ENCODE measurements at places on chromosomes 13 and 19.

GRCh38 chr19:4638317-4638716 is 999 bp upstream of the TNFAIP8L1 start:
- DNase-seq = no peak

DNA sequence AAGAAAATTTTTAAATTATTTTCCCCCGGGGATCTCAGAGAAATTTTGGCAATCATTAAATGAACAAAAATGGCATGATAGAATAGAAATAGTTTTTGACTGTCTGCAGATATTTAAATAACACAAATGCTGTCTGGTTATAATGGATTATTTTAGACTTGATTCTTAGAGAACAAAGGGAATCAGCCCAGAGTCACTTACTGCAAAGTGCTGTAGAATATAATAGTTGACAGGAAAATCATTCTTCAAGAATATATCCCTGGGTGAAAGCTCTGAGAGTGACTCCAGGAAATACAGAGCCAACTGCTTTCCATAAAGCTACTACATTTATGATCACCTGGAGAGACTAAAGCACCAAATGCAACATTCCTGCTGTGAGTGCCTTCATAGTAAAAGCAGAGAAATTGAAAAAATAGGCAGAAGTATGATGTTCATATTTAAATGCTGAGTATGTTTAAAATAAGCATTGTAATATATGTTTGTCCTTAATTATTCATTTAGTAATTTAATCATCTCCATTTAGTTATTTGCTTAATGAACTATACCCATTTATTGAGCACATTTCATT is 1765.8 kb downstream of the SLITRK1 start:
- DNase-seq = no peak

DNA sequence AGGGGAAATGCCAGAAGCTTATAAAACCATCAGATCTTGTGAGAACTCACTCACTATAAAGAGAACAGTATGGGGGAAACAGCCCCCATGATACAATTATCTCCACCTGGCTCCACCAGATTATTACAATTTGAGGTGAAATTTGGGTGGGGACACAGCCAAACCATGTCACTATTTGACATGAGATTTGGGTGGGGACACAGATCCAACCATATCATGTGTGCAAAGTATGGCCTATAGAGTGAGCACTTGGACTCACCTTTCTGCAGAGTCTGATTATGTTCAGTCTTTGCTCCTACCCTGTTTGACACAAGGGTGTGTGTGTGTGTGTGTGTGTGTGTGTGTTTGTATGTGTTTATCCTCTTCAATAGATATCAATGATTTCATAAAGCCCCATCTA is 287.5 kb downstream of the ZNF536 start:
- no peak for DNase-seq

GRCh38 chr13:101618440-101619187 is 166.1 kb downstream of the ITGBL1 start:
- DNase-seq = no peak

- no peak for DNase-seq
These were observed 55.8 kb upstream of the KCTD15 start for GRCh38 chr19:33740811-33741396.

DNA sequence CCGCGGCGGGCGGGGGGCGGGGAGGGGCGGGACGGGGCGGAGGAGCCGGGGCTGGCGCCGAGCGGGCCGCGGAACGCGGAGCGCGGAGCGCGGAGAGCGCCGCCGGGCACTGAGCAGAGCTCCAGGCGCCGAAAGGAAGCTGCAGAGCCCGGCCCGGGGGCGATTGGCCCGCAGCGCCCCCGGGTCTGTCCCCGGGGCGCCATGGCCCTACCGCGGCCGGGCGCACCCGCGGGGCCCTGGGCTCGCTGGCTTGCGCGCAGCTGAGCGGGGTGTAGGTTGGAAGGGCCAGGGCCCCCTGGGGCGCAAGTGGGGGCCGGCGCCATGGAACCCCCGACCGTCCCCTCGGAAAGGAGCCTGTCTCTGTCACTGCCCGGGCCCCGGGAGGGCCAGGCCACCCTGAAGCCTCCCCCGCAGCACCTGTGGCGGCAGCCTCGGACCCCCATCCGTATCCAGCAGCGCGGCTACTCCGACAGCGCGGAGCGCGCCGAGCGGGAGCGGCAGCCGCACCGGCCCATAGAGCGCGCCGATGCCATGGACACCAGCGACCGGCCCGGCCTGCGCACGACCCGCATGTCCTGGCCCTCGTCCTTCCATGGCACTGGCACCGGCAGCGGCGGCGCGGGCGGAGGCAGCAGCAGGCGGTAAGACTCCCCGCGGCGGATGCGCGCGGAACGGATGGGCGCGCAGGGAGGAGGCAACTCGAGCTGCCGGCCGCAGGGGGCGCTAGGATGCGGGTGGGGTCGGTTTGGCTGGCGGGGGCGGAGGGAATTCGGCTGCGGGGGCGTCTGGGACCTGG is at the start of gene PDE4A:
PDE4A (plus strand) TSS at position 95 of the 796 bp plus-strand sequence; CDS start at position 322, 227 bp downstream.
- peak; percentile 60 for DNase-seq

DNA sequence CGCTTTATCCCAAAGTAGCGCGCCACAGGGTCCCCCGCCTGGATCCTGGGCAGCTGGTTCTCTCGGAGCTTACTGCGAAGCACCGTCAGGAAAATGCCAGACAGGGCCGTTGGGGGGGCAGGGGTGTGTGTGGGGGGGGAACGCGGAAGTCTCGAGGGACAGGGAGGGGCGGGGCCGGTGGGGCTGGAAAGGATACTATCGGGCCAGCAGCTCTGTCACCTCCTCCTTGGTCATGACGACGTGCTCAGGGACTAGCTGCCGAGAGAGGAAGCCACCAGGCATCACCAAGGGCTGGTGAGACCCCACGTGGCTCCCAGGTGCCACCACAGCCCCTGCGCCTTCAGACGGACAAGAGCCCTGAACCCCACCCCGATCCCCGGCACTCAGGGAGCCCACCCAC is 5.3 kb downstream of the POLR2E start:
- no peak for DNase-seq

- no peak for DNase-seq
These were observed 805.7 kb downstream of the PCDH9 start for GRCh38 chr13:66424422-66424821.

DNA sequence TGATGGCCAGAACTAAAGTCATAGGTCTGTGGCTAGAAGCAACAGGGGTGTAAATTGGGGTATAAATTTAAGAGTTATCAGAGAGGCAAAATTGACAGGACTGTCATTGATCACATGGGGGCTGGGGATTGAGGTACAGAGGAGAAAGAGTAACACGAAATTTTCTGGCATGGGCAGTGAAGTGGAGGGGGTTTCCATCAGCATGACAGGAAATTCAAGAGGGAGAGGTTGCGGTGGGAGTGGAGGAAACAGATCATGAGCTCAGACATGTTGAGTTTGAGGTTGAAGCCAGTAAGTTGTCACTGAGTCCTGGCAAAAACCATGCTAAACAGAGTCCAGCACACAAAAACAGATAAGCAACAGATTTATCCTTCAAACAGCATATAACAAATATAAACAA is 192.1 kb upstream of the TSC22D1 start:
- no peak for DNase-seq

- no peak for DNase-seq
These were observed 69.1 kb downstream of the HSPH1 start for GRCh38 chr13:31092646-31093045.

GRCh38 chr13:98476106-98476505 is 100.8 kb downstream of the STK24 start:
- no peak for DNase-seq

GRCh38 chr13:102039264-102039663 is 362.6 kb downstream of the FGF14 start:
- DNase-seq = no peak

DNA sequence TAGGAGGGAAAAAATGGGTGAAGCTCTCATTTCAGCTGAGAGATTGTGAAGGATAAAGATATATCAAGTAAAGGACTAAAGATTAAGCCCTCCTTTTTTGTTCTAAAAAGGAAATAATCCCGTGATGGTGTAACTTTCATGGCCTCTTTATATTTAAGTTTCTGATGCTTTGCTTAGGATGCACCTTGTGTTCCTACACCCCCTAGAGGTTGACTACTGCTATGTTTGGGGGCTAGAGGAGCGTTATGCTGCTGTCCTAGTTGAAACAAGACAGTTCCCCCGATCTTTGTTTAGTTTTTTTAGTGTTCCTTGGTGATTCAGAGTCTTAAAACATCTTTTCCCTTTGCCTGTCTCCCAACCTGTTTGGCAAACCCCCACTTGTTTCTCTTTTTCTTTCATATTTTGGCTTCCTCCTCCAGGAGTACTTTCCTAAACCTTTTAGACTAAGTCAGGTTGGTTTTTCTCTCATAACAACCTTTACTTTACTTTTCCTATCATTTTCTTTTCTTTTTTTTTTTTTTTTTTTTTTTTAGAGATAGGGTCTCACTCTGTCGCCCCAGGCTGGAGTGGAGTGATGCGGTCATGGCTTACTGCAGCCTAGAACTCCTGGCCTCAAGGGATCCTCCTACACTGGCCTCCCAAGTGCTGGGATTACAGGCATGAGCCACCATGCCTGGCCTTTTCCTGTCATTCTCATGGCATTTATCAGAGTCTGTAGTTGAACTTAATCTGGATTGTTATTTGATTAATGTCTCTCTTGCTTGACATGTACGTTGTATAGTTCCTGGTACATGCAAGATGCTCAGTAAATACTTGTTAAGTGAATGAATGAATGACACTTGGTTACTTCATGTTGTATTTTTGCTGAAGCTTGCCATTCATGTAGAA is 2.8 kb downstream of the UBA2 start:
- no peak for DNase-seq

- peak; percentile 47 for DNase-seq
These were observed 598 bp upstream of the LPAR2 start for GRCh38 chr19:19628501-19629134.

DNA sequence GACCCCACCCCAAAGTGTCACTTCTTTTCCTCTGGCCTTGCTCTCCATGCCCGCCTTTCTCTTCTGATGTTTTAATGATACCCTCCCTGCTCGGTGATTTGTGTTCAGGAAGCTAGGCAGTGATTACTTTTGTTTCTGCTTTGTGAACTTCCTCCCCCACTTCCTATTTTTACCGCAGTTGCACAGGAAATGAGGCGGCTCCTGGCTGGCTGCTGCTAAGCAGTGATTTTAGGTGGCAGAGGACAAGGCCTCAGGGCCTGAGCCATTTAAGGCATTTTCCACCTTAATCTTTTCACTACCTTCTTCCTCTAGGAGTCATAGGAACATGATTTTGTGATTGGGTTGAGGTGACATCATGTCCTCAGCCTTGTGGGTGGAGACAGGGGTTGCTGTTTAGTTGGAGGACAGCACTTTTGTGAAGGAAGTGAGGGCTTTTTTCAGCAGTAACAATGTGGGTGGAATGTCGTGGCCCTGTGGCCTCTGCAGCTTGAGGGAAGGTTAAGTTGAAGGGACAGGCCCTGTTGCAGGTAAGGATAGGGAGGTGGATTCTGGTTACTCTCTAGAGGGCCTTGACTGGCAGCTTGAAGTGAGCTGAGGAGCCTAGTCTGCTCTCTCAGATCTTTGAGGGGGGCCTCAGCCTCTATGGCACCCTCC is 15.7 kb downstream of the GARRE1 start:
- DNase-seq = peak; percentile 47

DNA sequence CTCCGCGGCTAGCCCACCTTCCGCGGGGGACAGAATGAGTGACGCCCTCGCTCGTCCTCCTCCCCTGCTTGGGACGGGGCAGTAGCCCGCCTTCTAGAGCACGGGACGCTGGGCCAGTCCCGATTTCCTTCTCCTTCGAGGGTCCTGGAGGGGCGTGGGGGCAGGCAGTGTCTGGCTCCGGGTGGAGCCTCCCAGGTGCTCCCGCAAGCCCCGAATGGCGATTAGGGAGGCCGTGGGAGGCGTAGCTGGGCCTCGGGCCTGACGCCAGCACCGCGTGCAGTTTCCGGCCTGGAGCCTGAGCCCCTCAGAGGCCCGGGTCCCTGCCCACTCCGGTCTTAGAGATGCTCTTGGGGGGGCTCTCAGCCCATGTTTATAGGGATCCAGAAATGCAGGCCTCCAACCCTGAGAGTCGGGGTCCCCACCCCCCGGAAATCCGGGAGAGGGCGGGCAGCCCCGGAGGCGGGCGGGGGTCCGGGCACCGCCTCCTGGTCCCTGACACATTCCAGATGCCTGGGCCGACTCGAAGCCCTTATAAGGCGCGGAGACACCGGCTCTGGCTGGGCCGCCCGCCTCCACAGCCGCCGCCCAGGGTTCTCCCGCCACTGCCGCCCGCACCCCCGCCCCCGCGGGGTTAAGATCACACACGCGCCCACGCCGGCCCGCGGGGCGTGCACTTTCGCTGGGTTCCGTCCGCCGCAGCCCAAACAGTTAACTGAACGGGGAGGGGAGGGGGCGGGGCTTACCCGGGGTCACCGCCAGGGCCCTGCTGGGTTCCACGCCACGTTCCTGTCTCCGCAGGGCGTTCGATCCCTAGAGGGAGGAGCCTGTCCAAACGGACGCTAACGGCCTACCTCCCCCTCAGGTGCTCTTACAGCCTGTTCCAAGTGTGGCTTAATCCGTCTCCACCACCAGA is 1.5 kb downstream of the MYADM start:
- DNase-seq = peak; percentile 76

GRCh38 chr13:113083402-113084061 is 22.1 kb upstream of the F7 start:
- no peak for DNase-seq

GRCh38 chr19:43743059-43743458 is 11.7 kb downstream of the SMG9 start:
- no peak for DNase-seq

DNA sequence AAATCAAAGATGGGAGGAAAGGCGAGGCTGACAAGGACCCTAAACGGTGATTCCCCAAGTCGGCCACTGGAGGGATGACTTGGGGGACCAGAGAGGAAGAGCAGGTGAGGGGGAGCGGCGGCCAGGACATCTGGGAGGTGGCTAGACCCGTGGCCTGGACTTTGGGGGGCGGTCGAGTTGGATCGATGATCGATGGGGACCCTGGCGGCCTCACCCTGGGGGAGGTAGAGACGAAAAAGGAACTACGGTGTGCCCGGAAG is 7.7 kb upstream of the CIRBP start:
- DNase-seq = peak; percentile 52

DNA sequence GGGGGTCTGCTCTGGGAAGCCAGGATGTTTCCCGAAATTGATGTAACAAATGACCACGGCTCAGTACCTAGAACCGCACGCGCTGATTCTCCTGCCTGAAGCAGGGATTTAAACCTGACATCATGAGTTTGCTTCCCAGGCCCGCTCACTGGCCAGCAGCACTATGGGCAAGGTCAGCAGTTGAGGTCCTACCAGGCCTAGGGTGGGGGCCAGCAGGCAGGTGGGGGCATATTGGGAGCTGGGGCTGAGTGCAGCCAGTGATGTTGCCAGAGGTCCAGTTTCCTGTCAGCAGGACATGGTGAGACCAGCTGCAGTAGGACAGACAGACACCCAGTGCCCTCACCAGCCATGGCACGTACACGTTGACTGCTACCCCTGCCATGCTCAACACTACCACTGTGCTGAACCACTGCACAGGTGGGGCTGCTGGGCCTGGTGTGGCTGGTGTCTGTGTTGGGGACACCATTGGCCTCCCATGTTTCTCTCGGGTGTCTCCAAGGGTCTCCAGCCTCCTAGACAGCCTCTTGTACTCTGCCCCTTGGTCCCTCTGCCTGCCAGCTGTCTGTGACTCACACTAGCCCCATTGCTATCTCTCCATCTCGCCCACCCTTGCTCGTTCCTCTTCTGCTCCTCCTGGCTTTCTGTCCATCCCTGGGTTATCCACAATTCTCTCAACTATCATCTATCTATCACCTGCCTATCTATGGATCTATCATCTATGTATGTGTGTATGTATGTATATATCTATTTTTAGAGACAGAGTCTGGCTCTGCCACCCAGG is 1.1 kb upstream of the C19orf85 start:
- no peak for DNase-seq
